Ovary (tissue), 10 donors: ENCODE measurements at places on chromosomes 2 and 18. TPM values are rescaled to one million over a fixed set of nuclear protein-coding genes. Genes with fewer than 3 reads are reported as not detected.

DNA sequence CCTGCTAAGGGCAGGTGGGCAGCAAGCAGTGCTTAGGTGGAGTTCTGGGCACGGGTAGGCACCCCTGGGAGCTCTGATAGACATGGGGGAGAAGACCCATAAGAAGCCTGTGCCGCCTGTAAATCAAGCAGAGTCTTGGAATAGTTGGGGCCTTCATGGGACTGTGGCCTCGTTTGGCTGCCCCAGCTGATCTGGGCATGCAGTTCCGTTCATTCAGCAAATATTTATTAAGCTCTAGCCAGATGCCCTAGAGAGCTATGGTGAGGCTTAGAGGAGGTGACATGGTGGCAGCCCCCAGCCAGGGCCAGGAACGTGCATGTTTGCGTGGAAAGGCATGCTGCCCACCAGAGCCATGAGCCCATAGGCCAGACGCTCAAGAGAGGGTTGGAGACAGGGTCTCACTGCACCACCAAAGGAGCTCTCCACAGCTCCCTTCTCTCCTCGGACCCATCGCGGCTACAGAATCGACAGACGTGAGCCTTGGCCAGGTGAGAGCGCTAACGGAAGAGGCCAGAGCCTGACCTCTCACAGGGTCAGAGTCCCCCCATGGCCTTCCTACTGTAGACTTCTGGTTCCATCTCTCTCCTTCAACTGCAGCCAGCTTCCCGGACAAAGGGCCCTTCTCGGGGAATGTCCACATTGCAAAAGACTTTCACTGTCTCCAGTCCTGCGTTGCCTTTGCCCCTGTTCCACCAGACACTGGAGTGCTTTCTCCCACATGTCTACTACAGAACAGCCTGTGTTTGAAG, 135.7 kb downstream of the INHBB start:
- DNase-seq: no peak

DNA sequence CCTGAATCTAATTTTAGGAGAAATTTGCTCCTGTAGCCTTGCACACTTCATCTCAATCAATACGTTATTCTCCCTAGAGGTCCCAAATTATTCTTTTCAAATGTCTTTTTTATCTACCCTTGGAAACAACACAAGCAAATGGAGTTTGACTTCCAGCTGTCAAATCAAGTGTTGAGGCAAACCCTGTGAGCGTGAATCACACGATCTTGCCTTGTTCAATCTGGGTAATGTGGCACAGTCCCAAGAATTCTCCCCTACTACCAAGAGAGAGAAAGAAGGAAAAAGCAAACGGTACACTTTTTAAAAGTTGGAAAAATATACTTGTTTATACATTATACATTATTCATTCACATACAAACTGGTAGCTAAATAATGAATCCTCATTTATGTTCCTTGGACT, 2035.3 kb upstream of the CELF4 start:
- DNase-seq: no peak

Gene OTX1
- not detected for total RNA-seq

DNA sequence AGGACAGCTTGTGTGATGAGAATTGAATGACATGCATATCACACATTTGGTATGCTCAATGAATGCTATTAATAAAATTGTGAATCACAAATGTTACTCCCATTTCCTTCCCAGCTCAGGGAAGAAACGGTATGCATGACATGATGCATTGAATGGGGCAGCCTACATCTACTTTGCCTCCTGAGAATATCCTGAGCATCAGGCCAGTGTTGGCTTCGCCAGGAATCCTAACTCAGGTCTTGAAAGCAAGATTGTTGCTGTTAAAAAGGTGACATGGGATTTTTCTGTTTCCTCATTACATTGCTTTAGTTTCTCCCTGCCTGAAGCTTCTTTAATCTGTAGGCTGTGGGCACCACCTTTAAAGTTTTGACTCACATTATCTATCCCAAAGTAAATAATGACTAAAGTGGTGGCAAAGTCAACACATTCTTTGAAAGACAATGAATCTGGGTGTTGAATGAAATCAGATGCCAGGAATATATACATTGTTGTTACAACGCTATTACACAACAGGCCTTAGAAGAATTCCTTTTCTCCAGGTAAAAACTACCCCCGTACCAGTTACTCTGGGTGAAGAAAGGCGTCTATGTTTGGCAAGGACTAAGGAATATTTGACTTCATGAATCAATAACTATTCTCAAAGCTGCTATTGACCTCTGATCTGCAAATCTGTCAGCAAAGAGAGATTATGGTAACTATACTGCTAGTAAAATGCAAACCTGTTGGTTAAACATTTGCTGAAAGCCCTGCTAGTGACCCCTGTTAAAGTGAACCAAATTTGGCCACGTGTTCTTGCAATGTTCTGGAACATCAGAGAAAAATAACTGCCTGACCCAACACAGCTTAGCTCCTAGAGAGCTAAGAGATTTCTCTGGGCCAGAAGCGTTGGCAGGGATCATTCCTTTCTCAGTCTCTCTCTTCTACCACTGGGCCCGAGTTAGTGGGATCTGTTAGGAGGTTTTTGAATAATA, 30.5 kb upstream of the NEDD4L start:
- DNase-seq: no peak

- DNase-seq: no peak
Observed at GRCh38 chr2:80573950-80574349, 269.4 kb upstream of the LRRTM1 start.

DNA sequence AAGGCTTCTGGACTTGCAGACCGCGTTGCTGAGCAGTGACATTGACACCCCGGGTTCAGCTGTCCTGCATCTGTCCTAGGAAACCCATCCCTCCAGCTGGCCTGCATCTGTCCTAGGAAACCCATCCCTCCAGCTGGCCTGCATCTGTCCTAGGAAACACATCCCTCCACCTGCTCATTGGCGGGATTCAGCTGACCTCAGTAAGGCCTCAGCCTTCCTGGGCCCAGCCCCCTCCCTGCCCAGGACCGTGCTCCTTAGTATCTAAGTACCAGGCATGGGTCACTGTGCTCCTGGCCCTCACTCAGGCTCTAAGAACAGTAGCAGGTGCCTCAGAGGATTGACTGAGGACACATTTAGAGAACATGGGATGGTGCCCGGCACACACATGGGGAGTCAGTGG, 1.2 kb downstream of the MLPH start:
- no peak for DNase-seq

Gene CRYGC
- total RNA-seq: not detected
